ENCODE measurements at places on chromosomes 2 and 18.
A peak's percentile ranks its signal among the peaks of the same experiment; 100 is the strongest.

GRCh38 chr2:2331881-2332280 lies 806 bp upstream of the MYT1L start:
- DNase-seq: no peak

DNA sequence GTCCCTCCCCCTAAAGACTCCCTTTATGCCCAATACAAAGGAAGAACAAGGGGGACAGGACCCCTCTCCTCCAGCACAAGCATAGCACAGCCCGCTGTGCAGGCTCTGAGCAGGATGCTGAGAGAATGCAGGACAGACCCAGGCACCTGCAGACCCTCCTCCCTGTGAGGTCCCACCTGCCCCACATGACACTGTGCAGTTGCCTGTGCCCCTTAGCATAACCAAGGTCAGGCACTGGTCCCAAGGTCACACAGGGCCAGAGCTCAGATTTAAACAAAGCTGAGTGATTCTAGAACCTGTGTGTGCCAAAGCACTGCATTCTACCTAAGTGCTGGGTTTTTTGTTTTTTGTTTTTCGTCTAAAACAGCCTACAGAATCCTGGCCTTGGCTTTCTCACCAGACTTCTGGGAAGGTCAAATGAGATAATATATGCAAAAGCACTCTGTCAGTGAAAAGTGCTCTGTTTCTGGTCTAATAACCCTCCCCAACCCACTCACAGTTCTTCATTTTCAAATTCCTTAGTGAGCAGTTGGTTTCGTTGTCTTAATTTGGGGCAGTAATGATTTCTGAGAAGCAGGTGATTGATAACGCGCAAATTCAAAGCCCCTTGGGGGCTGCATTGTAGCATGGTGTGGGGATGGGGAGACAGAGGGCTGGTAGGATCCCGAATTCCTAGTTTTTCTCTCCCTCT lies 125.7 kb downstream of the KCTD1 start:
- DNase-seq: no peak

DNA sequence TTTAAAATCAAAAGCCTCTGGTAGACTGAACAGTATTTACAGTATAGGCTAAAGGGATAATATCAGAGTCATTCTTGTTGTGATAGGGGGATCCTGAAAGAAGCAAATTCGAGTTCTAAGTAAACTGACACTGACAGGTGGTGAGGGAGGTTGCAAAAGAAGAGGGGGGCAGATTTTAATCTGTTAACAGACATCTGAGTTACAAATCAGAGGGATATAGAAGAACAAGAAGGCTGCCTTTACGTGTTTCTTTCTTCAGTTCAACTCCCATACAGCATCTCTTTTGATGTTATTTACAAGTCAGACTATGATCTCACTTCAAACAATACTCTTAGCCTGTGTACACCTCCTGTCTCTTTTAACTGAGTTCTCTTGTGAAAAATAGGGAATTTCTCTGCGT lies 16.3 kb upstream of the ITGA4 start:
- no peak for DNase-seq

DNA sequence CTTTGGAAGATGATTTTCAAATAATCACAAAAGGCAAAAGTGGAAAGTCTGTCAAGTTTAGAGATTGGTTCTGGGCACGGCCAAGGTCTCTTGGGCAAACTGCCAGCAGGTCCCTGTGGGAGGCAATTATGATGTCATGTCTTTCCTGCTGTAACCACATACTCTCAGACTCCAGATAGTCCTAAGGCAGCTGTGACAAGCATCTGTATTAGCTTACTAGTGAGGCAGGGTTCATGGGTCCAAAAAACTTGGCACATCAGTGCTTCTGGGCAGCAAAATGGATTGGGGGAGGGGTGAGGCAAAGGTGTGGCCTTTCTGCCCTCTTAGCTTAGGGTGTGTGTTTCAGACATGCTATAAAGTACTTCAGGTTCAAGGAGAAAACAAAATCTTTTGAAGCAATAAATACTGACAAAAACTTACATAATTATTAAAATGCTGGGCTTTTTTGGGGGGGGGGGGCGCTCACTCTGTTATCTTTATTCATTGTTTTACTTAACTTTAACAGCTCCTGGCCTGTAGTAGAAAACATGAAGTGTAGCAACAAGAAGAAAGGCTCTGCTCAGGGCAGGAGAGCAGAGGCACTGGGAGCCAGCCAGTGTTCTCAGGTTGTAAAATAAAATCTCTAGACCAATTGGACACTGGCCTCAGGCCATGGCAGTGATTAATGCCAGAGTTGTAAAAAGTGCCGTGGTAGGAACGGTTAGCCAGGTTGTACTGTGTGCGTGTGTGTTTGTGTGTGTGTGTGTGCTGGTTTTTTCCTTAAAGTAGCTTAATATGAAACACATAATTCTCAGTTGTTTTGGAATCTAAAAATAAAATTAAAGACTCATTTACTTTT lies 14.3 kb upstream of the TANC1 start:
- peak; percentile 97 for DNase-seq

- no peak for DNase-seq
Measured at GRCh38 chr2:207801259-207801658, 31.6 kb upstream of the FZD5 start.

GRCh38 chr2:102052365-102052764 lies 60.6 kb downstream of the IL1R2 start:
- no peak for DNase-seq

- DNase-seq: no peak
Measured at GRCh38 chr18:75051757-75052156, 157.2 kb downstream of the PTGR3 start.

DNA sequence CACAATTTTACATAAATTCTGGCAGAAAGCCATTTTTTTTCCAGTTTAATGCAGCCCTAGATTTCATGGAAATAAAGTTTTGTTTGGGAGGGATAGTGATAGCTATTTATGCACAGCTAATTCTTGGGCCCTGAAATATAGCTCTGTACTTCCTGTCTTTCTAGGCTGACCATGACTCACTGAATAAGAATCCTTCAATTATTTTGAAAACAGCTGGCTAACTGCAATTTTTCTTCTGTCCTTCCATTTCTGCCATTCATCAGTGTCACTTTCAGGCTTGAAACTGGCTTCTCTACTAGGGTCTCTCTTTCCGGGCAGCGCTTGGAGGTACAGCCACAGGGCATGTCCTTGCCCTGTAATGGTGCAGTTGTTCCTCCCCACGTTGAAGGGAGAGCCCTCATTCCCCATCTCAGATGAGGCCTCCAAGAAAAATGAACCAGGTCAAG lies 97.1 kb upstream of the TMEM178A start:
- DNase-seq: peak; percentile 83

DNA sequence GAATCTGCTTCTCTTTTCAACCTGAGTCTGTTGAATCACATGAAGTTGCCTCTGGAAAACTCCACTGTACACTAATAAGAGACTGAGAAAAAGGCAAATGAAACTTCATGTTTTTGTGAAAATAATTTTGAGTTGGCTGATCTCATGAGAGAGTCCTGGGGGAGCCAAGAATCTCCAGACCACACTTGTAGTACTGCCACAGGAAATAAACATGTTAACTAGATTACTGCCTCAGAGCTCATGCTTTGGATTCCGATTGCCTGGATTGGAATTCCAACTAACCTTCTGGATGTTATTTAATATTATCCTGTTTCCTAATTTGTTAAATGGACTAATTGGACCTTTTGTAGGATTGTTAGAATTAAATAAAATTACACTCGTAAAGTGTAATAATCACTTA lies 25.2 kb downstream of the NUP35 start:
- no peak for DNase-seq

GRCh38 chr2:163123526-163123925 lies 285.0 kb upstream of the KCNH7 start:
- no peak for DNase-seq

- peak; percentile 74 for DNase-seq
Measured at GRCh38 chr18:54240629-54241107, 16.2 kb upstream of the MBD2 start.

DNA sequence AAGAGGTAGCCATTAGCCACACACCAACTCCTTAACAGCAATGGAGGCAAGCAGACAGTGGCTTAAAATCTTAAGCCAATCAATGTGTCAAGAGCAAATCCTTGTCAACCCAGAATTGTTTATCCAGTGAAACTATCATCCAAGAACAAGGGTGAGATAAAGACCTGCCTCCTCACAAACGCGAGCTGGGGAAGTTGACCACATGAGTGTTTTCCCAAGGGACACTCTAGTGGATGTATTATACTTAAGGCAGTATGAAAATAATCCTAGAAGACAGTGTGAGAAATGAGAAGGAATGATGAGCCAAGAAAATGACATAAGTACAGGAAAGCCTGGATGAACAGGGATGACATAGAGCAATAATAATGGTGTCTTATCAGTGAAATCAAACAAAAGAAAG lies 209.6 kb downstream of the TWIST2 start:
- DNase-seq: no peak

- no peak for DNase-seq
Measured at GRCh38 chr18:11009869-11010268, 139.5 kb downstream of the PIEZO2 start.

- no peak for DNase-seq
Measured at GRCh38 chr18:48782381-48782861, 168.3 kb downstream of the SMAD7 start.

DNA sequence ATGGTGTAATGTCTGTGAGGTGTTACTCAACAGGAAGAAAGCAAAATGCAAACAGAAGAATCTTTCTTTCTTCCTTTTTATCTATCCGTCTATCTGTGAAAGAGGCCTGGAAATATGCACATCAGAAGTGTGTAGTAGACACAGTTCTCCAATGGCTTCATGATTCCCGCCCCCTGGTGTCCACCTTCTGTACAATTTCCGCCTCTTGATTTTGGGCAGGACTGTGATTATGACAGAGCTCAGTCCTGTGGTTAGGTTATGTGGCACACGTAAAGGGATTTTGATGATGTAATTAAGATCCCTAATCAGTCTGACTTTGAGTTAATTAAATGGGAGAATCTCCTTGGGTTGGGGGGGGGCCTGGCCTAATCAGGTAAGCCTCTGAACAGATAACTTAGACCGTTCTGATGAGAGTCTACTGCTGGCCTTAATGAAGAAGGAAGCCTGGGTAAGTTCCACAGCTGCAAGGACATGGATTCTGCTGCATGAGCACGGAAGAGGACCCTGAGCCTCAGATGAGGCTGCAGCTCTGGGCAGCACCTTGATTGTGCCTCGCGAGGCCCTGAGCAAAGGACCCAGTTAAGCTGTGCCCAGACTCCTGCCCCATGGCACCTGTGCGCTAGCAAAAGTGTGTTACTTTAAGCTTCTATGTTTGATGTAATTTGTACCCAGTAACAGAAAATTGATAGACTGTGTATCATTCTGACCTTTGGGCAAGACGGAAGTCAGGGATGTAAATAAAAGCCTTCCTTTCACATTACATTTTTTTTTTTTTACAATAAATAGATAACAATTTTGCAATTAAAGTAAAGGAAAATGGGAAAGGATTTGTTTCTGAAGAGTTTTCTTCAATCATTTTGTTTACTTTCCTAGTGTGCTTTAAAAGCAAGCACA lies 11.3 kb upstream of the KCNF1 start:
- DNase-seq: peak; percentile 30

DNA sequence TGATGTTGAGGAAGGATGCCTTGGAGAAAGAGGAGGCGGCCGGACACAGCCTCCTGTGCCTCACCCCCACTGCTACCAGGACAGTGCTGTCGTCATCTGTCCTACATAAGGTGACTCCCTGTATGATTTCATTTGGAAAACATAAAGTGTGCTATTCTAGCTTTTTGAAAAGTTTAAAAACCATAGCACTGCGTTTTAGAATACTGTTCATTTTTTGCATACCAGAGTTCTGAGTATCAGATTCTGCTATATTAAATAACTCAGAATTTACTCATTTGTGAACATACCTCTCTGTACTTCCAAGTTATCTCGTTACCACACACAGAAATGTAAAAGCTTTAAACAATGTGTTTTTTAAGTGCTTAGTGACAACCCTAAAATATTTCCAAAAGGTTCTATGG lies 302.9 kb downstream of the LRRTM1 start:
- DNase-seq: peak; percentile 0

GRCh38 chr2:120758181-120759144 lies 22.8 kb downstream of the GLI2 start:
- DNase-seq: peak; percentile 41

DNA sequence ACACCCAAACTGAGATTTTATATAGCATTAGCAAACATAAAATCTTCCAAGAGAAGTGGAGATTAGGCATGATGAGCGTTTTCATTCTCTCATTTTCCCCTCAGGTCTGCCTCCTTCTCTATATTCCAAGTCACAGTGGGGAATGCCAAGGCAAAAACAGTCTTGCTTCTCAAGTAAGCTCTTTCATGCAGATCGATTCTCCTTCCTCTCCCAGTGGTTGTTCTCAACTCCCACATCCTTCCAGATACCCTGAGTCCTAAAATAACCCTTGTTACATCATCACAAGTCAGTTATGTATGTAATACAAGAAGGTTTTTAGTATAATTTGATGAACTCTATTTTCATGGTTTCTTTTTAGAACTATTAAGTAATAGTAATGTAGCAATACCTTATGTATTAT lies 150.6 kb downstream of the TXNL1 start:
- DNase-seq: peak; percentile 9

DNA sequence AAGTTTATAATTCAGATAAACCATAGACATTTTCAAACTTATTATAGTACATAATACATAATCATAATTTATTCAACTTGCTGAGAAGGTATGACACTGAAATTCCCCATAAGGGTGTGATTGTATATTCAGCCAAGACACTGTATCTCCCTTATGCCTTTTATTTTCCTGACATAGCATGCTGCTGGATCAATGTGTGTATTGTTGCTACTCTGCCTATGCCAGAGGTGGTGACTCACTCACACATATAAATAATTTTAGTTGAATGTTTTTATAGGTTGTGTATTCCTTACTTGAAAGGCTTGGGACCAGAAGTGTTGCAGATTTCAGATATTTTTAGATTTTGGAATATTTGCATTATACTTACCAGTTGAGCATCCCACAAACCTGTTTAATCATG lies 86.8 kb downstream of the VRK2 start:
- no peak for DNase-seq

GRCh38 chr2:6355886-6356761 lies 509.6 kb downstream of the CMPK2 start:
- no peak for DNase-seq

DNA sequence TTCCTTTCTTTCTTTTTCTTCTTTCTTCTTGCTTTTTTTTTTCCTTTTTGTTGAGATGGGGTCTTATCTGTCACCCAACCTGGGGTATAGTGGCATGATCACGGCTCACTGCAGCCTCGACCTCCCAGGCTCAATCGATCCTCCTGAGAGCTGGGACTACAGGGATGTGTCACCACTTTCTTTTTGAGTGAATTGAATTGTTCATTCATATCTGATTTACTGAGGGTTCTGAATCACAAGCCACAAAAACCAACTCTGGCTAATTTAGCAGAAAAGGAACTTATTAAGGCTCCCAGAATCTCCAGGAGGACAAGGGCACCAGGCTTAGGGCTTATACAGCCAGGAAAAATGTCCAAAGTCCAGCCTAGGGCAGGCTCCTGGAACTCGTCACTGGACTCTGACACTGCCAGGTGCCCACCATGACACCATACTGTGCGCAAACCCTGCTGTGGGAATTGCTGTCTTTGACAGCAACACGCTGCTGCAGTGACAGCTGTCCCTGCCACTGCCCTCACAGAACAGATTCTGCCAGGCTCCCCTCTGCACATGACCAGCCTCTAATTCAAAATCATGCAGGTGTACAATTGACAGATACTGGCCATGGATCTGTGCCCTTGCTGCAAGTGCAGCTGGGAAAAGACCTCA lies 42.9 kb upstream of the EML6 start:
- peak; percentile 32 for DNase-seq

Data from cardiac muscle cell (in vitro differentiated cells and primary cell).